ENCODE measurements at places on chromosomes 6 and 20. TPM values are rescaled to one million over a fixed set of nuclear protein-coding genes. Genes with fewer than 3 reads are reported as not detected.

DNA sequence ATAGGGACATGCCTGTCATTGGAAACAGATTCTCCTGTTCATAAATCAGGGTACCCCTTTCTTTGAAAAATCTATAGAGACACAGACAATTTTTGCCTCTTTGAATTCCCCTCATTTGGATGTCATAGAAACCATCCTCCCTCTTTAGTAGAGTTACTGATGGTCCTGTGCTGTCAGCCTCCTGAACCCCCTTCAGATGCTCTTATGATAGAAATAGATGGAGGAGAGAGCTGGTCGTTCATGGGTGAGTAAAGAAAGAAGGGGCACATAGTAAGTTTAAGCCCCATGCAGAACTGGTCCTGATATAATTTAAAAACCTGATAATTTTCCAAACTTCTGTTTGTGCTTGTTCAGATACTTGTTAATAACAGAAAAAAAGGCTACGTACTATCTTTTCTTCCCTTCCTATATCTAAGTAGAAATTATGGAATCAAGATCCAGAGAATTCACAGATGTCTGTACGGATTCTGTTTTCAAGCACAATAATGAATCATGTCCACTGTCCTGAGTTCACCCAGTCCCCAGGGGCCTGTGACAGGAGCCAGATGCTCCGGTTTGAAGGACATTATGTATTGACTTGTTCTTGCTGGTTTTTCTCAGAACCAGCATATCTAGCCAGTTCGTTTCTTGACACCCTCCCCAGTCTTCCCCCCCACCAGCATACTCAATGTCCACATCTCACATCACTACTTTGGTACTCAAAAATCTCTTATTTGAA lies 78.1 kb downstream of the NCOA7 start:
- DNase-seq: no peak

The GPR63 gene
- 2.4 TPM for polyA plus RNA-seq

DNA sequence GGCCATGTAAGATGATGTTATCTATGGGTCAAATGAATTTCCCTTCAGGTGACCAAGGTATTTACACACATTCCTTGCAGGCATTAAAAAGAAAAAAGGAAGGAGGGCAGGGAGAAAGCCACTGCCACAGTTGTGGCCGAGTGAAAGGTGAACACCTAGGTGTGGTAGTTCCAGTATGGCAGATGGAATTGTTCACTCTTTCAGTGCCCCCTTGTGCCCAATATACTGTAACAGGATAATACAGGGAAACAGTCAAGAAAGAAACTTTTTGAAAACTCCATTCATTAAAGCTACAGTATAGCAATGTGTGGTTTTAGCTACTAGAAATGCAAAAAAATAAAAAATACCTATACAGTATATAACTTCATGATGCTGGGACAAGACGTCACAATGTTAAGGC lies 52.1 kb downstream of the BMP2 start:
- DNase-seq: no peak

DNA sequence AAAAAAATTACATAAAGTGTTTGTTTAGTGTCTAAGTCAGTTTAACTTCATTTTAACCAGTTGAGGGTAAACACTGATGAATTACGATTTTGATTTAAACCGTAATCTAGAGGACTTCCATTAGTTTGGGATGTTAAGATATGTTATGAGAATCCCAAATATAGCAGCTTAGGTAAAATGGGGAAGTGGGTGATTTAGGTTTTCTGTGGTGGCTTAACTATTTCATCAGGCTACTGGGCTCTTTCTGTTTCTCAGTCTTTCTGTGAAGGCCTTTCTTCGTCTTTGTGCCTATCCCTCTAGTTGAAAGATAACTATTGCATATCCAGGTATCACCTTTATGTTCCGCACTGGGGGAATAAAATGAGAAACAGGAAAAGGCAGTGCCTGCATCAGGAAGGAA lies 27.9 kb downstream of the CENPW start:
- DNase-seq: no peak

The AFG1L gene
- not detected for polyA plus RNA-seq

The TBX18 gene
- 24.5 TPM for polyA plus RNA-seq

The SOBP gene
- polyA plus RNA-seq: 15.7 TPM

- DNase-seq: no peak
Observed at GRCh38 chr6:1786455-1787453, 177.0 kb downstream of the FOXC1 start.

DNA sequence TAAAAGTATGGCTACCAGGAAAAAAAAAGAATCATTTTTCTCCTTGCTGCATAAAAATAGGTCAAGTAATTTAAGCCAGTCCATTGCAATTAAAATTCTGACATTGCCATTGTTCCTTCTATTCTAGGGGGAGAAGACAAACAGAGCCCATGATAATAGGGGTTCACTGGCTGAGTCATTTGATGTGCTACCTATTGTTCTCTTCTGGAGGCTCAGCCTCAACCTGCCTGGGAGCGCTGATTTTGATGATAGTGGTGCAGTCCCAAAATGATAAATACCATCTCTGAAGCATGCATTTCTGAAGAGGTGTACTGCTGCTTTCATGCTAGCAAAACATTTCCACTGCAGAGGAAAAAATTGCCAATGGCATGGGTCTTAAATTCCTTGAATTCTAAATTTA lies 5.8 kb downstream of the CITED2 start:
- no peak for DNase-seq

GRCh38 chr6:32045811-32046449 lies 7.7 kb downstream of the CYP21A2 start:
- peak; percentile 29 for DNase-seq

DNA sequence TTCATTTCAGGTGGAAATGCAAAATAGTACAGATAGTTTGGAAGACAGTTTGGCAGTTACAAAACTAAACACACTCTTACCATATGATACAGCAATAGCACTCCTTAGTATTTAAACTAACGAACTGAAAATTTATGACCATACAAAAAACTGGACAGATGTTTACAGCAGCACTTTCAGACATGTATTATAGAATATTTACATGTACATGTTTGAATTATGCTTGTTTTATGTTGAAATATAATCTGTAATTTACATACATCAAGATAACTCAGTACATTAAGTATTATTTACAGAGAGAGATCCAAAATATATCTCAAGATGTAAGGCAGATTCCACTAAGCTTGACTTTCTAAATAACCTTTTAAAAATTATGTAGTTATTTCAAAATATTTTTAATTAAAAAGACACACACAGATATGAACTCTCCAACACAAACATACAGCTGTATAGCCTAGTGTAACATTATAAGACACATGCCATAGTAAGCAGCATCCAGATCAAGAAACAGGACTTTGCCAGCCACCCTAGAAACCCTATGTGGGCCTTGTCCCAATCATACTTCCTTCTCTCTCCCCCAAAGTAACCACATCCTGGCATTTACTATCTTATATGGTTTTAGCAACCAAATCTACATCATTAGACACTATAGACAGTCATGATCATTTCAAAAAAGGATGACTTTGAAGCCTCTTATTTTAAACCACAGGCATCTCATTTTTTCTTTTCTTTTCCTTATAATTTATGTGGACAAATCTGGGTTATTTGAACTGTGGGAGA lies 82.2 kb downstream of the MAN1A1 start:
- no peak for DNase-seq

DNA sequence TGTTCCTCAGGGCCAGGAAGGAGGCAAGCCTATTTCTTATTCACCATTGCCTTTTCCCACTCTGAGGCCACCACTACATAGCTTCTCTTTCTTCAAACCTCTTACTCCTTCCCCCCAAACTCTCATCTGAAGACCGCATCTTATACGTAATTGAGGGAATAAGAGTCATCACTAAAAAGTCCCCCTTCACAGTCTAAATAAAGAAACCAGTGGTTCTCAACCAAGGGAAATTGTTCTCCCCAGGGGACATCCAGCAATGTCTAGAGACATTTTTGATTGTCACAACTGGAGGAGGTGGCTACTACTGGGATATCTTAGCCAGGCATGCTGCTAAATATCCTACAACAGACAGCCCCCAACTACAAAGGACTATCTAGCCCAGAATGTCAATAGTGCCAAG lies 327.6 kb upstream of the CNR1 start:
- no peak for DNase-seq

DNA sequence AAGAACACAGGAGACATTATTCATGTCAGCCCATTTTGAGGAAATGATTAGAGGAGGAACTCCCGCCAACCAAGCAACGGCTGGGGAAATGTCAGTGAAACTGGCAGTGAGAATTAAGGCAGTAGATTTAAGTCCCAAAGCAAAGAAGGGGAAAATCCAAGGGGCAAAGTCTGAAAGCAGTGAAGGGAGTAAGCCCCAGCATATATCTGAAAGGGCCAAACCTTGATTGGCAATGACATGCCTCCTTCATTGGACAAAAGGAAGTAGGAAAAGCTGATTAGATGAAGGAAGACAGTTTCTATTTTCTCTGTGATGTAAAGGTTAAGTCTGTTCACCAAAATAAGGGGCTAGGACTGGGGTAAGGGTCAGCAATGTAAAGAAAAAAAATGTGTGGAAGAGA lies 190.3 kb downstream of the RNF144B start:
- DNase-seq: no peak

- DNase-seq: no peak
Observed at GRCh38 chr6:22906091-22906549, 336.8 kb downstream of the HDGFL1 start.

GRCh38 chr6:8739454-8739853 lies 304.1 kb upstream of the SLC35B3 start:
- no peak for DNase-seq

- no peak for DNase-seq
Observed at GRCh38 chr6:112049026-112049799, 4.7 kb upstream of the CCN6 start.

The EMILIN3 gene
- polyA plus RNA-seq: 51.7 TPM

GRCh38 chr6:49736017-49736508 lies 8.1 kb downstream of the CRISP3 start:
- DNase-seq: no peak

The PRDM1 gene
- 4.2 TPM for polyA plus RNA-seq

GRCh38 chr6:37259191-37259590 lies 1.2 kb upstream of the TMEM217 start:
- DNase-seq: no peak
